ENCODE measurements at places on chromosomes 16 and 17. TPM values are rescaled to one million over a fixed set of nuclear protein-coding genes. Genes with fewer than 3 reads are reported as not detected.

SRCIN1 gene
- 3.2 TPM for total RNA-seq

SCN4A gene
- total RNA-seq, result not detected

CLDN7 gene
- 80.0 TPM for total RNA-seq

NFATC2IP gene
- total RNA-seq, result 53.8 TPM

AANAT gene
- total RNA-seq, result not detected

CD300A gene
- 1.1 TPM for total RNA-seq

FAM171A2 gene
- total RNA-seq, result 0.88 TPM

TP53TG3 gene
- total RNA-seq, result not detected

CCDC40 gene
- total RNA-seq, result 54.5 TPM

SPHK1 gene
- 5.9 TPM for total RNA-seq

MT1A gene
- total RNA-seq, result not detected

TSPAN10 gene
- not detected for total RNA-seq

CCL18 gene
- 3.9 TPM for total RNA-seq

SEZ6L2 gene
- total RNA-seq, result 1.7 TPM

LGALS9B gene
- total RNA-seq, result 6.1 TPM

NUDT7 gene
- 5.8 TPM for total RNA-seq

IGF2BP1 gene
- total RNA-seq, result not detected

TCAP gene
- 1.1 TPM for total RNA-seq

MILR1 gene
- 3.3 TPM for total RNA-seq

RNF43 gene
- total RNA-seq, result 69.4 TPM

ALDOC gene
- total RNA-seq, result 63.1 TPM

VPS35L gene
- 48.0 TPM for total RNA-seq

TIMM22 gene
- total RNA-seq, result 18.2 TPM

EPOP gene
- 3.3 TPM for total RNA-seq

RCVRN gene
- not detected for total RNA-seq

CBFA2T3 gene
- total RNA-seq, result 8.7 TPM

LRRC37A gene
- 23.9 TPM for total RNA-seq

SEC14L1 gene
- total RNA-seq, result 43.0 TPM

ZFHX3 gene
- 39.6 TPM for total RNA-seq

AGRP gene
- not detected for total RNA-seq

TAT gene
- not detected for total RNA-seq

LITAFD gene
- not detected for total RNA-seq

MAF gene
- 390 TPM for total RNA-seq

CCDC92B gene
- total RNA-seq, result 1.6 TPM

CD300H gene
- not detected for total RNA-seq

RAC3 gene
- 5.1 TPM for total RNA-seq

C16orf74 gene
- total RNA-seq, result 6.6 TPM

IL34 gene
- 3.2 TPM for total RNA-seq

CBX2 gene
- 0.83 TPM for total RNA-seq

TPSG1 gene
- 36.4 TPM for total RNA-seq

HYDIN gene
- total RNA-seq, result 3.3 TPM

SMIM22 gene
- 90.0 TPM for total RNA-seq

ASIC2 gene
- 0.80 TPM for total RNA-seq

TAC4 gene
- not detected for total RNA-seq

FAM20A gene
- 2.4 TPM for total RNA-seq

All from Peyer's patch (tissue), 4 donors.